Activated T-helper 1 cell treated with anti-CD3 and anti-CD28 coated beads, Interleukin-2, amount 50 U/mL, for 16 hours (primary cell): ENCODE measurements at places on chromosomes 3 and 15.

DNA sequence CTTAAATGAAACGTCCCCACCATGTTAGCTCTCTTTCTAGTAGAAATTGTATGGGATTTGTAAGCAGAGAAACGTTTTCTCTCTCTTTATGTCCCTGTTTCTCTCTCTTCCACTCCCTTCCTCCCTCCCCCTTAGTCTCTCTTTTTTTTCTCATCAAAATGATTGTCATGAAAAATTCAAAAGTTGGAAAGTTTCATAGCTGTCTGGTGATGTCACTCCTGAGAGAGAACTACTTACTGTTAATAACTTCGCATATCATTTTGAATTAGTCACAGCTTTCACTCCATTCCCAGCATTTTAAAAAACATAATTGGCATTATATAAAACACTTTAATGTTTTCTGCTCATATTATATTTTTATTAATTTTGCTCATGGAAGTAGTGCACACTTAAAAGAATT lies 331.1 kb downstream of the C3orf38 start:
- DNase-seq: no peak

DNA sequence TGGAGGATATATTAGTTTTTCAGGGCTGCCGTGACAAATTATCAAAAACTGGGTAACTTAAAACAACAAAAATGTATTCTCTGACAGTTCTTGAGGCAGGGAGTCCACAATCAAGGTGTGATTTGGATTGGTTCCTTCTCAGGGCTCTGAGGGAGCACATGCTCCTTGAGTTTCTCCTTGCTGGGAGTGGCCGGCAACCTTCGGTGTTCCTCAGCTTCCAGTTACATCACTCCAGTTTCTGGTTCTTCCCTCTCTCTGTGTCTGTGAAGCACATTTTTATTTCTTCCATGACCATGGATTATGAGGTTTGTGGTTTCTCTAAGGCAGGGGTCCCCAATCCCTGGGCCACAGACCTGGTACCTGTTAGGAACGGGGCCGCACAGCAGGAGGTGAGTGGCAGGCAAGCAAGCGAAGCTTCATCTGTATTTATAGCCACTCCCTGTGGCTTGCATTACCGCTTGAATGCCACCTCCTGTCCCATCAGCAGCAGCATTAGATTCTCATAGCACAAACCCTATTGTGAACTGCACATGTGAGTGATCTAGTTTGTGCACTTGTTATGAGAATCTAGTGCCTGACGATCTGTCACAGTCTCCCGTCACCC lies 24.3 kb downstream of the LRRC28 start:
- no peak for DNase-seq

GRCh38 chr15:35633677-35634076 lies 87.7 kb upstream of the DPH6 start:
- no peak for DNase-seq

DNA sequence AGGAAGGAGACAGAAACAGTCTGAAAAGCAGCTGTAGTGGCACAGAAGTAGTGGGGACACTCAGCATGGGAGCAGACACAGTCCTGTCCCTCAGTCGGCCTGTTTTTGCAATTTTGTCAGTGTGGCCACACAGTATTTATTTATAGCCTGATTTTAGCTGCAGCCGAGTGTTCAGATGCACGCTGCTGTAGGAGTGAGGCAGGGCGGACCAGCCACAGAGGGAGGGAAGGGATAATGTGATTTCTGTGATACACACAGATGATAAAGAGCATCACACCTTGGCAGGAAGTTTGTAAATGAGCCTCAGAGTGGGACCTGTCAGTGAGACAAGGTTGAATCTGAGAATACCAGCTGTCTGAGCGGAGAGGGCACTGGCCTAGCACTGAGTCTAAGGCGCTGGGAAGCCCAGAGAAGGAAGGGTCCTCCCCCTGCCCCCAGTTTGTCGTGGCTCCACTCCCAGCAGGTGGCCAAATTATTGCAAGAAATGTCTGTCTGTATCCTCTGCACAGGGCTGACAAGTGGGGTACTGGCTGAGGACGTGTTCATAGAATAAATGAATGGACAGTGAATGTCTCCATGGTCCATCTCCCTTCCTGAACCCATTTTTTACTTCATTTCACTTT lies 3.8 kb downstream of the PSTPIP1 start:
- no peak for DNase-seq

- no peak for DNase-seq
Measured at GRCh38 chr15:68894208-68894607, 36.1 kb upstream of the SPESP1 start.

DNA sequence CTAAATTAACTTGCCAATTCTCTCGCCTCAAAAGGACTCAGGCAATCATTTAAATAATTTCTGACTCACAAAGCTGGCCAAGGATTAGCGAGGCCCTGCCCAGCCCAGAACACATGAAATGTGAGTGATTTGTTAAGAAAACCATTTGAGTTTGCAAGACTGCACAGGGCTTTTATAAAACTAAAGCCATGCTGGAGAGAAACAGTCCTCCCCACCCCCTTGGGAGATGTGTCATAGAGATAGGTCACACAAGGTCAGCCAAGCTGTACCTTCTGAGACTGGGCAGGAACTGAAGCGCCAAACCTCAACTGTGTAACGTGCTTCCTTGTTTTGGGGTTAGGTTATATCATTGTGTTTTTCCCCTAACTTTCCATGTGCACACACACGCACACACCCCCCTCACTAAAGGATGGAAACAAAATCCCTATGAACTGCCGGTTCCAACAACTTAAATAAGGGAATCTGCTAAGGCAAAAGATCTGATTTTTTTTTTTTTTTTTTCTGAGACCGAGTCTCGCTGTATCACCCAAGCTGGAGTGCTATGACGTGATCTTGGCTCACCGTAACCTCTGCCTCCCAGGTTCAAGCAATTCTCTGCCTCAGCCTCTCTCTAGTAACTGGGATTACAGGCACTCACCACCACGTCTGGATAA lies 8.1 kb downstream of the SPATA12 start:
- no peak for DNase-seq

GRCh38 chr3:48194446-48195071 lies 6.3 kb upstream of the CDC25A start:
- DNase-seq: no peak

- no peak for DNase-seq
Measured at GRCh38 chr3:120831066-120831465, 76.9 kb upstream of the STXBP5L start.

- no peak for DNase-seq
Measured at GRCh38 chr15:78684657-78685056, 43.6 kb upstream of the CHRNB4 start.

DNA sequence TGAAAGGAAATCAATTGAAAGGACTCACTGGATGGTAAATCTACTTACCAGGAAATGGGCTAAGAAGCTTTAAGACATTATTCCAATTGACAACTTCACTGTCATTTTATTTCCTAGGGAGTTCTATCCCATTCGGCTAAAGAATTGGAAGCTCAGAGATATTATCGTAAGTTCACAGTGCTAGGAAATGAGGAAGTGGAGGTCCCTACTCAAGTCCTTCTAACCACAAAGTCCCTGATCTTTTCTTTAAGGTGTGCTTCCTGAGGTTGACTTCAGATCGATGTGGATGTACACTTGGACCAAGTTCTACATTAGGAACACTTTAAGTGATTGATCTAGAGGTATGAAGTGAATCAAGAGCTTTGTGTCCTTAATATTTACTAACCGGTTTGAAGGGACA lies 63.6 kb downstream of the MDFIC2 start:
- DNase-seq: no peak

GRCh38 chr3:12155828-12156227 lies 2.9 kb downstream of the TIMP4 start:
- DNase-seq: no peak

DNA sequence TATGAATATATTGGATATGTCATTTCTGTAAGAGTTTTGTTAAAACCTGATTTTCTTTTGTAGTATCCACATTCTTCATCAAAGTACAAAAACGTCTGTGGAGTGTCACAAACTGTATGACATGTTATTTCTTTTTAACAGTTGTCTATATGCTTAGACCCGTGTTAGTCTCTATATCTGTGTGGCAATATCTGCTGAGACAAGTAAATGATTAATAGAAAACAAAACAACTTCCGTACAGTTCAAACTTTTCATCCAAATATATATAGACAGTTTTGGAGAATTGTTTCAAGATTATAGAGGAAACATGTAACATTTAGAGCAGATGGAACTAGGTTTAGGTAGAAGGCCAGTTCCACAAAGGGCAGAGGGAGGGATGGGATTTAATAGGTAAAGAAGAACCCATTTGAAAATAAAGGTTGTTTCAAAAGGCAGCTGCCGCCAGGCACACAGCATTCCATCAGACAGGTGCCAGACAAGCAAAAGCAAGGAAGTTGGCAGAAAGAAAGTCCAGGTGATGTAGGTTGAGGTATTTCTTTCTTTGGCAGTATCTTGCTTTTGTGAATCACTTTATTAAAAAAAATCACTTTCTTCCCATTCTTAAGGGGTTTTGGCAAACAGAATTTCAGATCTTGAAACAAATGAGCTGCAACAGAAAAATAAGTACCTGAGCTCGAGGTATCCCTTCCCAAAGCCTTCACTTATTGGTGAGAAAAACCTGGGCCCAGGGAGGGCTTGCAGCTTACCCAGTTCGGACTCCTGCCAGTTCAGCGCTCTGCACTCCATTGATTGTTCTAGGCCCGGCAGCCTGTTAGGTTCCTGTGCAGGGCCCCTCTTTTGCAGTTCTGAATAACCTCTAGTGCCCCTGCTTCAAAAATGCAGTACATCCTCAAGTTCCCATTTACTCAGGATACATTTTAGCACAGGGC lies 49.0 kb downstream of the LRRN1 start:
- no peak for DNase-seq

- no peak for DNase-seq
Measured at GRCh38 chr15:66943456-66944095, 121.8 kb upstream of the SMAD3 start.

GRCh38 chr15:88609344-88610090 lies 11.6 kb upstream of the AEN start:
- DNase-seq: no peak

DNA sequence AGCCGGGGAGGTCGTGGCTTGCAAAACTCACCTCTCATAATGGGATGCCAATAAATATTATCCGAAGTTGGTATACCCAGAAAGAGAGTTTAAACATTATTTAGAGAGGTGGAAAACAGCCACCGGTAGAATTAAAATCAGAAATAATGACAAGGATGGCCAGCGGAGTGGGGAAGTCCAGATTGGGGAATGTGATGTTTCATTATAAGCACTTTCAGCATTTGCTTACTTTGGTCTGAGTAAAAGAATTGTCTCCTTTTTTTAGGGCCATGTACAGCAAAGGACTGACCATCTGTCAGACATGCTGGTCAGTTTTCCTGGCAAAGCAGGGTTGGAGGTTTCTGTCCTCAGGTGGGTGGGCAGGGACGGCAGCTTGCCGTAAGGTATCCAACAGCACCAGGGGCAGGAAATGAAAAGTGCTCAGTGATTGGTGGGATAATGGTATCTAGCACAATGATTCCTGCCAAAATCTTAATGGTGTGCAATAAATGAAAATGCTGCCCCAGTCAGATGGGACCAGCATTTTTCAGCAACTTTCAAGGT lies 24.3 kb downstream of the APBA2 start:
- no peak for DNase-seq

DNA sequence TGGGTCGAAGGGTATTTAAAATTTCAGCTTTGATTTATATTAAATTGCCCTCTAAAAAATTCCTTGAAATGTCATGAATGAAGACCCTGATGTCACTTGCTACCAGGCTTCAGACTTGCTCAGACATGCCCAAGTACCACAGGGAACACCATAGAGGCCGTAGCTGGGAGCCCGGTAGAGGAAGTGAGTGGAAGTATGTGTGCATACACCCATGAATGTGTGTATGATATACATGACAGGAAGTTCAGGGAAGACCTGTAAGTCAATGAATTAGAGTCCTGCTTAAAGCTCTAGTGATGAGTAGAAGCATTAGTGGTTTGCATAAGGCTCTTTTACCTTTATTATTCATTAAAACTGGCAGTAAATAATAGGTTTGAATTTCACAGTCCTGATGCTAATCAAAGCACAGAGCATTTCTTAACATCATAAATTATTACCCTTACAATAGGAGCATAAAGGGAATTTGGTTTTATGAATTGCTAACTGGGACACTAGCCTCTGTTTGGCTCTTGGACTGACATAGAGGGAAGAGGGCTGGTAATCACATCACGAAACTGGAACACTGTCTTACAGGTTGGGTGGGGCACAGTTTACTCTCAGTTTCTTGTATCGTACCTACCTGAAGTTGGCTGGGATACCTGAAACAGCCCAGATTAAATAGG lies 144.4 kb downstream of the CHST2 start:
- no peak for DNase-seq

GRCh38 chr3:5140230-5140621 lies 18.1 kb downstream of the ARL8B start:
- DNase-seq: no peak

- DNase-seq: no peak
Measured at GRCh38 chr15:68032672-68033071, 21.4 kb upstream of the PIAS1 start.

DNA sequence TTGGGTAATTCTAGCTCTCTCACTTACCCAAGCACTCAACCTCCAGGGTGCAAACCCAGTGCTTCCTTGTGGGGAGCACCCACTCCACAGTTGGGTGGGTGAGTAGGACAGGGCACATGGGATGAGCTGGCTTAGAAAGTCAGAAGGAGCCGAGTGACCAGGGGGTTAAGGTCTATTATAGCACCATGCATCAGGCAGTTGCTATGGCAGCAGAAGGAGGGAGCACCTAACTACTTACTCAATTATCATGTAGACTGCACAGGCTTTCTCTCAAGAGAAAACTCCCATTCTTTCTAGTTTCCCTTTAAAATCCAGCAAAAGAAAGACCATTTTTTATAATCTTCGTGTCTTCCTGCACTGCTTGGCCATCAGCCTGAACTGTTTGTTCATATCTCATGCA lies 163.0 kb downstream of the OCA2 start:
- DNase-seq: no peak

- no peak for DNase-seq
Measured at GRCh38 chr3:187720337-187720670, 17.9 kb upstream of the RTP2 start.

DNA sequence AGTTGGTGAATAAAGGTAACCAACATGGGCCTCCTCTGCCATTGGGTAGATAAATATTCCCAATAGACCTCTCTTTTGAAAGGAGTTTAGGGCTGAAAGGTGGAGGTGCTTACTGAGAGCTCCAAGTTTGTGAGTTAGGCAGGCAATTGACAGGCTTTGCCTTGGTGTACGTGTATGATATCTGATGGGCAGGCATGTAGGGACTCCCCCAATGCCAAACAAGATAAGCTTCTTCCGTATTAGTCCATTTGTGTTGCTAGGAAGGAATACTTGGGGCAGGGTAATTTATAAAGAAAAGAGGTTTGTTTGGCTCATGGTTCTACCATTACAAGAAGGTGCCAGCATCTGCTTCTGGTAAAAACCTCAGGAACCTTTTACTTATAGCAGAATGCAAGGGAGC lies 160.7 kb upstream of the EIF1B start:
- DNase-seq: no peak

GRCh38 chr3:80537680-80538079 lies 769.9 kb upstream of the ROBO1 start:
- no peak for DNase-seq

DNA sequence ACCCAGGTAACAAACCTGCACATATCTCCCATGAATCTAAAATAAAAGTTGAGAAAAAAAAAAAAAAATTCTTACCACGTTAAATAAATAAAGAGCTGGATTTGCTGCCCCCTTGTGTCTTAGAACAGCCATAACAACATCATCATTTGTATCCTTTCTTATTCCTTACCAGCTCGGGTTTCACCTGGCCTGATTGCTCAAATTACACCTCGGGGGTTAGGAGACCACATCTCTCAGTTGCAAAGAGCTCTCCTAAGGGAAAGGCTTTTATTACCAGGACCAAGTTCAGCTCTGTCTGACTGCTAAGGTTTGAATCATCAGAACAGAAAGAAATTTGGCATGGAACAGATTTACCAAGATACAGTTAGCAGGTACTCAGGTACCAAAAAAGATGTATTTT lies 25.8 kb upstream of the RPL39L start:
- no peak for DNase-seq

GRCh38 chr3:168973206-168973605 lies 690.3 kb downstream of the MECOM start:
- DNase-seq: no peak
